MV-4-11 (cell line): ENCODE measurements at places on chromosomes 6 and 20.

GRCh38 chr20:10539818-10540553 is 104.9 kb downstream of the SLX4IP start:
- no peak for DNase-seq

DNA sequence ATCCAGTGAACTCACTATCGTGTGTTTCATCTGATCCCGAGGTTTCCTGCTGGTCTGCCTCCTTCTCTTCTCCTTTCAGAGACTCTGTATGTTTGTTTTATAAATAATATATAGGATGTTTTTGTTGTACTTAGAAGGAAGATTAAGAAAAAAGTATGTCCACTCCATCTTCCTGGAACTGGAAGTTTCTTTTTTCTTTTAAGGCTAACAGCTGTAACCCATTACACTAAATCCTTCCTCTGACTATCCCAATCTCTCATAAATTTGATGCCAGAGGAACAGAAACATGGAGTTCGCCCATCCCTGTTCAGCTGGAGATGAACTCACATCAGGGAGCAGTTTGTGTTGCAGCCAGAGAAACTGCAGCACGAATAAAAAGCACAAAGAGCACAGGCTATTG is 20.7 kb downstream of the RIPK1 start:
- DNase-seq: no peak

- DNase-seq: no peak
Observed at GRCh38 chr6:2552526-2553154, 198.1 kb downstream of the MYLK4 start.

DNA sequence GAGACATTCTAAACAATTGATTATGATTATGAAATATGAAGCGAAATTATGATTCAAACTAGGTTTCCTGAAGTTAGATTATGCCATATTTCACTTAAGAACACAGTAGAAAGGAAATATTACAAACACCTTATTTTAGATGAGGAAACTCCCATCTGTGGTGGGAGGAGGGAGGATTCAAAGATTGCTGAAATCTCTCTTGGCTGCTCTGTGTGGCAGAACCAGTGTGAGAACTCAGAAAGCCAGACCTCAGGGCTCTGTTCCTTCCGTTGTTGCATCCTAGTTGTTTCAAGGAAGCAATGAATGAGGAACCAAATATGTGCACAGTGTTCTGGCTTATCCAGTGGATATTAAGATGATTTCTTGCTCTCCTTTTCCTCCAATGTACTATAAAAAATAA is 2.1 kb downstream of the TAAR5 start:
- peak; percentile 89 for DNase-seq

DNA sequence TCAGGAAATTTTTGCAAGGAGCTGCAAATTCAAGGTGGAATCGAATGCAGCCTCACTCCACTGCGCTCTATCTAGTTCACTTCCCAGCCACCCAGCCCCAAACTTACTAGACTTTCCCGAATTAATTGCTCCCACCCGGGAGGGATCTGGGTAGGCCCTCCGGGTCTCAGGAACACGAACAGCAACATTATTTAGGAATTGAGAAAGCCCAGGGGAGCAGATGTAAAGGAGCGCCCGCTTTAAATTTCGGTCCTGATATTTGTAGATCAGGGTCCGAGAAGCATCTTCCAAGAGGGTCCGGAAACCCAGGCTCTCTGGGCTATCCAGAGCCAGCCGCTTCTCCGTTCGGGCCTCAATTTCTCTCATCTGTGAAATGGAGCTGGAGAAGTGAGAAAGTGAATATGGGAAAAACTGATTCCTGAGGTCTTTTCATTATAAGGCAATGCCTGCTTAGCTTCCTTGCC is 490 bp upstream of the ID1 start:
- no peak for DNase-seq

DNA sequence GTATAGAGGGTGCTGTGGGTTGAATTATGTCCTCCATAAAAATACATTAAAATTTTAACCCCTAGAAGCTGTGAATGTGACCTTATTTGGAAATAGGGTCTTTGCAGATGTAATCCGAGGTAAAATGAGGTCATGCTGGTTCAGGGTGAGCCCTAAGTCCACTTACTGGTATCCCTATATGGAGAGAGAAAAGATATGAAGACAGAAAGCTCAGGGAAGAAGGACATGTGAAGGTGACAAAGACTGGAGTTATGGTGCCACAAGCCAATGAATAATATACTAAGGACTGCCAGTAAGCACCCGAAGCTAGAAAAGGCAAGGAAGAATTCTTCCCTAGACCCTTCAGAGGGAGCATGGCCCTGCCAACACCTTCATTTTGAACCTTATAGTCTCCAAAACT is 50.2 kb downstream of the PLN start:
- no peak for DNase-seq

DNA sequence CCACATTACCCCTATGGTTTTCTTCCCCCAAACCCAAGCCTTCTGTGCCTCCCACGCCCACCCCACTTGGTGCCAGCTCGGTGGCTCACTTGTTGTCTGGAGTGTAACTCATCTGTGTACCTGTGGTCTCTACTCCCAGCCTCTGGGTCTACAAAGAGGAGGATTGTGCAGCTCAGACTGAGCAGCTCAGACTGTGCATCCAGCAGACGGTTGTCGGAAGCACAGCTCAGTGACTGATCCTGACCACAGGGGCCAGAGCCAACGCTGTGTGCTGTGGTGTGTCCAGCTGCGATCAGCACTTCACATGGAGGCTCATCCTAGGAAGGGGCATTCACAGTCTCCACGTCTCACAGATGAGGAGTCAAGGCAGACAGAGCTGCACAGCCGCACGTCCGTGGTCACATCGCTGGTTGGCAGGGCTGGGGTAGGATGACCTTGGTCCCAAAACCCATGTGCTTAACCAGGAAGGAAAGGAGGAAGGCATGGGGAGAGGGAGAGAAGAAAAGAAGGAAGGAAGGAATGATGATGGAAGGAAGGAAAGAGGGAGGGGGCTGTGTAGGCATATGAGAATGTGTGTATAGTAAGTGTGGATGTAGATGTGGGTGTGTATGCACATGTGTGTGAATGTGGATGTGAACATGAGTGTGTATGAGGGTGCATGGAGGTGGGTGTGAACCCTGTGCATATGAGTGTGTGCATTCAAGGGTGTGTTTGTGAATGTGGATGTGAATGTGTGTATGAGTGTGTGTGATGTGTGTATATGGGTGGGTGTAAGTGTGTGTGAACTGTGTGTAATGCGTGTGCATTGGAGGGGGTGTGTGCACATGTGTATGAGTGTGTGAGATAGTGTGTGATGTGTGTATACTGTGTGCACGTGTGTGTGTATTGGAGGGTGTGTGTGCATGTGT is 28.2 kb upstream of the STX16 start:
- DNase-seq: no peak

DNA sequence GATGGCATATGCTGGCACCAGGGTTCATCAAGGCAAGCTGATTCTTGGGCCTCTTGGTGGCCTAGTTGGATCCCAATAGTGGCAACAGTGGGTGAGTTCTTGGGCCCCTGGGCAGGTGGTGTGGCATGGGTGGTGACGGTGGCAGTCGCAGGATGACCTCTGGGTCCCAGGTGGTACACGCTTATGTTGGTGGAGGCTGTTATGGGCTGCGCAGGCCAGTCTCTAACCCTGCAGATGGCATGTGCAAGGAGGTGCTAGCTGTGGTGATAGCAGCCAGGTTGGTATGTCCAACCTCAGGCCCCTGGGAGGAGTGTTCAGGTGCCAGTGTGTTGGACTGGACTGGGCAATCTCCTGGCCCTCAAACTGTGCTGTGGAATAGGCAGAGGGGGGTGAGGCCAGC is 46.2 kb downstream of the CYB5R4 start:
- no peak for DNase-seq

DNA sequence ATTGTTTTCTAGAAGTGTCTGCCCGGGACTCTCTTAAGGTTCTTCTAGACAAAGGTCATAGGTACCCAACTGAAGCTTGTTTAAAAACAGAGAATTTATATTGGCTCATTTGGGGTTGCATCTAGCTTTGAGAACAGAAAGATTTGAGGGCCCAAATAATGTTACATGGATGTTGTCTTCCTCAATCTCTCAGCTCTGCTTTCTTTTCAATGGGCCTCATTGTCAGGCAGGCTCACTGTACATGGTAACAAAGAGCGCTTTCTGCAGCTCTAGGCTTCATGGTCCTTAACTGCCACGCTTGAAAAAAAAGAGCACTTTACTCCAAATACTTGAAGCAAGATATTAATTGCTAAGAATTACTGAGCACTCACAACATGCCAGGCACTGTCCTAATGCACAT is 22.2 kb downstream of the NHLRC1 start:
- DNase-seq: no peak

DNA sequence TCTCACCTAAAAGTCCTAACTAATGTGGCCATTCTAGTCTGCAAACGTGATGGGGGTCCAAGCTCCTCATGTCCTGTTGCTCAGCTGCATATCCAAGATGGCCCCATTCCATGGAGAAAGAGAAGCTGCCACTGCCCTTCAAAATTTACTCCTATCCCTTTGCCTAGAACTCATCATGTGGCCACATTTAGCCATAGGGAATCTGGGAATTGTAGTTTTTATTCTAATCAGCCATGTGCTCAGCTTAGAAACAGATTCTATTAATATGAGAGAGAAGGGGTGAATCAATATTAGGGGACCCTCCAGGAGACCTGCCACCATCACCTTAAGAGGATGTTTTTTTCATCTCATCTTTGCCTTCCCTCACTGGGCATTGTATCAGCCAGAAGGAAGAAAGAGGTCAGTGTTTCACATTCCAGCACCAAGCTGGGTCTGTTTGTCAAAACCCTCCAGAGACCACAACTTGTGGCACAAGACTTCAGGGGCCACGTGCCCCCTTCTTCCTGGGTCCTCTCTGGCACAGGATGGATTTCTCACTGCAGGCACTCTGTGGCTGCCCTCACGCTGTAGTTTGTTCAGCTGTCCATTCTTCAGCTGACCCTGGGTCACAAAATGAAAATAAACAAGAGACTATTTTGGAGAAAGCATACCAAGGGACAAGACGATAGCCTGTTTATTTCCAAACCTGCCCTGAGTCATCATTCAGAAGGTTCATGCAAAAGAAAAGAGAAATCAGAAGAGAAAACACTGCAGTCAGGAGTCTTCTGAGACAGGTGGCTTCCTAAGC is 172.0 kb downstream of the EYA2 start:
- DNase-seq: no peak

DNA sequence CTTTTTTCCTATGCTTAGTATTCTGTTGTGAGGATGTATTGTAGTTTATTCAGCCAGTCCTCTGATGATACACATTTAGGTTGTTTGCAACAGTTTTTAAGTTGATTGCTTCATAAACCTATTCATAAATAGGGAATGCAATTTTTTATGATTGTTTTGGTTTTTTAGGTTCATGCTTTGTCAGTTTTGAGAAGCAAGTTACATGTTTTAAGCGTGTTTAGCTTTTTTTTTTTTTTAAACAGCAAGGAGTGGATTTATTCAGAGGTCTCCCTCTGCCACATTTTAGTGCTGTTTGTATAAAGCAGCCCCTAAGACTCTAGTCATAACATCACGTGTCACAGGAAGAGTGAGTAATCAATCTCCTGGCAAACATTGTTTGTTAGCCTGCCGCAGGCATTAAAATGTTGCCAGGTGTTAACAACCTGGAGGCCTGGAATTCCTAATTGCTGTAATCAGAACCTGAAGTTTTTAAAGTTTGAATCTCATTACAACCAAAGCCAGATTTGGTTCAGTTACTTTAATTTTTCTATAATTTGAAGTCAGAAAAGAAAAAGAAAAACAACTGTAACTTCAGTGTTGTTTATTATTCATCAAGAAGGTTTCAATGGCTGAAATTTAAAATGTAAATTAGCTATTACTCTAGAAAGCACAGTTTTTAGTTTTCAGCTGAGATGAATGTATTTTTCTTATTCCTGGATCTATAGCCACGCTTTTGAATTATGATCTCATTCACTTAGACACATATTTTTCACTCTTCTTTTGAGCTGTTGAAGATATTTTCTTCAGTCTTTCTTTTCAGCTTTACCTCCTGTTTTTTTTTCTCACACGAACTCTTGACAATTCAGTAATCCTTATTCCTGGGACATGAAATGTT is 59.2 kb downstream of the KCNS1 start:
- no peak for DNase-seq

DNA sequence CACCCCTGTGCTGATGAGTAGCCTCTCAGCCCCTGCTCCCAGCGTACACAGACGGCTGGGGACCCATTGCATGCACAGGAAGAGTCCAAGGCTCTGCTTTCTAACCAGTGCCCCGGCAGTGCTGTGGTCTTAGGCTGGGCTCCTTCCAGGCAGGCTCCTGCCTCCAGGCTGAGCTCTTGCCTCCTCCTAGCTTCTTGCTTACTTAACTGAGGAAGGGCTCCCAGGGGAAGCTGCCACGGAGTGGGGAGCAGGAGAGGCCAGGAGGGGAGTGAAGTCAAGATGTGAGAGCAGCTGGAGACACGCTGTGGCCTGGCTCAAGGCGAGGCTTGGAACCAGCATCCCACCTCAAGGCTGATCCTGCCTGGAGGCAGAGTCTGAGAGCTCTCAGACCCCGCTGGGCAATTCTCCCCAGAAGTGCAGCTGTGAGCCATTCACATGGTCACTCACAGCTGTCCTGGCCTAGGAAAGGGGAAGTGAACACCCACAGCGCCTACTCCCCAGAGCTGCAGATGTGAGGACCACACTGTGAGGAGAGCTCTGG is 141.0 kb downstream of the TBXT start:
- peak; percentile 62 for DNase-seq

- no peak for DNase-seq
Observed at GRCh38 chr6:132270726-132271402, 130.4 kb downstream of the MOXD1 start.

GRCh38 chr6:79913369-79913768 is 34.0 kb downstream of the ELOVL4 start:
- no peak for DNase-seq

GRCh38 chr20:48638546-48638945 is 189.3 kb downstream of the PREX1 start:
- DNase-seq: peak; percentile 83

GRCh38 chr20:60137657-60138245 is 179.5 kb downstream of the CDH26 start:
- peak; percentile 65 for DNase-seq

DNA sequence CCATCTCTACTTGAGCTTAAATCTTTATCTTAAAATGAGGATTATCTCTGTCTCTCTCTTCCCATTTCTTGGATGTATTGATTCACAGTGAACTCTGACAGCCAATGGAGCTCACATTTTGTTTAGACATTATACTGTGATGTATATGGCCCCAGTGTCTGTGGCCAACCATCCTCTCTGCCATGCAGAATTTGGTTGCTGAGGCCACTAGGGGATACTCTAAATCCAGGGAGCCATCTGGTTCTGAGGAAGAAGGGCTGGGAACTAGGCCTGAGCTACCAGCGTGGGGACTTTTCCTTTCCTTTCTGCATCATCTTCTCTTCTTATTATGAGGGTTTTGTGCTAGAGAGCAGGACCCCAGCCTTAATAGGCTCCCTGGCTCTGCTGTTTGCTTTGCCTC is 59.1 kb upstream of the RIPOR2 start:
- DNase-seq: no peak

- DNase-seq: peak; percentile 94
Observed at GRCh38 chr20:1741309-1742048, 83.9 kb upstream of the SIRPG start.

- DNase-seq: peak; percentile 80
Observed at GRCh38 chr6:45970326-45970725, 45.3 kb downstream of the CLIC5 start.

DNA sequence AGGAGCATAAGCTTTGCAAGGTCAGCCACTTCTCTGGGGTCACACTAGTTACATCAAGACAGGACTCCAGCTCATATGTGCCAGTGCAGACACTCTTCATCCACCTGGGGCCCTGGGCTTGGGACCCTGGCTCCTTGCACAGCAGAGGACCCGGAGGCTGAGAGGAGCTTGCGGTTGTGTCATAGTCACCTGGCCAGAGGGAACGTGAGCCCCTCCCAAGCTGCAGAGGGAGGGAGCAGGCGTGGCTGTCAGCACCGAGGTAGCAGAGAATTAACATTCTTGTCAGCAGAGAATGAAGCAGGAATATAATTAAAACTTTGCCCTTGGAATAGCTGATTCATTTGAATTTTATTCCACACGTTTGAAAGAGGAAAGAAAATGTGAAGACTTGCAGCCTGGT is 36.8 kb downstream of the BCAS4 start:
- DNase-seq: no peak
